ENCODE measurements at places on chromosomes 16 and 17.

- DNase-seq = no peak
Observed at GRCh38 chr16:22763437-22764080, 50.4 kb upstream of the HS3ST2 start.

GRCh38 chr16:22670551-22671041, 143.4 kb upstream of the HS3ST2 start:
- no peak for DNase-seq

DNA sequence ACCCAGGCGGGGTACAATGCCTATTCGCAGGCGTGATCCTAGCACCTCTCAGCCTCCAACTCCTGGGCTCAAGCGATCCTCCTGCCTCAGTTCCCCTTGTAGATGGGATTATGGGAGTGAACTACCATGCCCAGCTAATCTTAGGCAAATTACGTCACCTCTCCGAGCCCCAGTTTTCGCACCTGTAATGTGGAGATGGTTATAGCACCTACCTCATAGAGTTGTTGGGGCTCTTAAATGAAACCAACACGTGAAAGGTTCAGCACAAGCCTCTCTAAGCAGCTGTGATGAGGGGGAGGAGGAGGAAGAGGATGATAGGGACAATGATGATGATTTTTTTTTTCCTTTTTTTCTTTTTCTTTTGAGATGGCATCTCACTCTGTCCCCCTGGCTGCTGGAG, 59.9 kb downstream of the ABR start:
- DNase-seq = no peak

GRCh38 chr17:42392692-42393415, 4.6 kb upstream of the STAT3 start:
- no peak for DNase-seq

DNA sequence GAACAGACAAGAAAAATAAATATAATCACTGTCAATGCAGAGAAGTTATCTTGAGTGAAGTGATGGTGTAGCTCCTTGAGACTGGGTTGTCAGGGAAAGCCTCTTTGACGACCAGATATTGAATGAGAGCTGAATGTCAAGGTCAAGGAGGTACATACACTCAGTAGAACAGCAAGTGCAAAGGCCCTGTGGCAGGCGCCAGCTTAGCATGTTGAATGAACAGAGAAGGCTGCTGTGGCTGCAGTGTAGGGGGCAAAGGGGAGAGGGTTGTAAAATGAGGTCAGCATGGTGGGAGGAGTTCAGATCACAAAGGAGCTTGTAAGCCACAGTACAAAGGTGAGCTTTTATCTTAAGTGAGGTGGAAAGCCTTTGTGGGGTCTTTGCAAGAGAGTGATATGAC, 111.5 kb downstream of the ZFHX3 start:
- DNase-seq = no peak

DNA sequence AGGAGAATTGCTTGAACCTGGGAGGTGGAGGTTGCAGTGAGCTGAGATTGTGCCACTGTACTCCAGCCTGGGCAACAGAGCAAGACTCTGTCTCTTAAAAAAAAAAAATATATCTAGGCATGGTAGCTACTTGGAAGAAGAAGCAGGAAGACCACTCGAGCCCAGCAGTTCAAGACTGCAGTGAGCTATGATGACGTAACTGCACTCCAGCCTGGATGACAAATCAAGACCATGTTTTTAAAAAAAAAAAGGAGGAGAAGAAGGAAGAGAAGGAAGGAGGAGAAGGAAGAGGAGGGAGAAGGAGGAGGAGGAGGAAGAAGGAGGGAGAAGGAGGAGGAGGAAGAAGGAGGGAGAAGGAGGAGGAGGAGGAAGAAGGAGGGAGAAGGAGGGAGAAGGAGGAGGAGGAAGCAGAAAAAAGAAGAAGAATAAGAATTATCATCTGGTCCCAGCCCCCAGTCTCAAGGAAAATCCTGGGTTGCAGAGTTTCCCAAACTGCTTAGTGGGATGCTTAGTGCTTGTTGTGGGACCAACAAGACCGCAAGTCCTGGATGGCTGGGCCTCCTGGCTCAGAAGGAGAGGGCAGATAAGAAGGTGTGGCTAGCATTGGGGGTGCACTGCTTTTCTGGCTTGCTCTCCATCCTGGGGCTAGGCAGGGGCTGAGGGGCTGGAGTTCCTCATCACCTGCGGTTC, 3.7 kb upstream of the DRC7 start:
- no peak for DNase-seq

DNA sequence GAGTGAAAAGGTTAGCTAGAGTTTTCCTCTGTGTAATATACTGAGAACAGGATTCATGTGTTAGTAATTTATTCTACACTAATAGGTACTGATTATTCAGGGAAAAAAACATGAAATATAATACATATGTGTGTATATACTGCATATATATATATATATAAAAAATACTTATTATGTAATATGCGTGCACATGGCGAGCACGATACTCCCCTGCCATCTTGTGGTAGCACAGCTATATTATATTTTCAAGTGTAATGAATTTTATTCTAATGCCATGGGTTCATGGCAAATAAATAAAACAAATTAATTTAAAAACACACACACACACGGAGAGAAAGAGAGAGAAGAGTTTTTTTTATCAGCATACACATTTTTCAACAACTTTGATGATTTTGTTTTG, 460.6 kb downstream of the KCNJ2 start:
- DNase-seq = no peak

DNA sequence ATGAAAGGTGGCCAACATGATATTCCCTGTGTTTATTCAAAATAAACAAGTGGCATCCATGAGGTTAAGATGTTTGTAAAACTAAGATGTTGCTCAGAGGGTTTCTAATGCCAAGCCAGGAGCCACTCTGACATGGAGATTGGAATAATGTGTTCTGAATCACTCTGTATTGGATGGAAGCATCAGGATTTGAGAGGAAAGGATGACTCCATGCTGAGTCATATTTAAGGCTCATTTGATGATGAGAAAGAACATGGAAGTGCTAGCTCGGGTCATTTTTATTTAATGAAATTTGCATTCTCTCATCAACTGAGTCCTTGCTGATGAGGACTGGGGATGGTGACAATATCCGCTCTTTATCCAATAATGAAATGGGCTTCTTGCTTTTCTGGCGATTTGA, 6.2 kb downstream of the VAT1L start:
- DNase-seq = no peak

- DNase-seq = no peak
Observed at GRCh38 chr16:27195076-27195741, 8.1 kb upstream of the KDM8 start.

DNA sequence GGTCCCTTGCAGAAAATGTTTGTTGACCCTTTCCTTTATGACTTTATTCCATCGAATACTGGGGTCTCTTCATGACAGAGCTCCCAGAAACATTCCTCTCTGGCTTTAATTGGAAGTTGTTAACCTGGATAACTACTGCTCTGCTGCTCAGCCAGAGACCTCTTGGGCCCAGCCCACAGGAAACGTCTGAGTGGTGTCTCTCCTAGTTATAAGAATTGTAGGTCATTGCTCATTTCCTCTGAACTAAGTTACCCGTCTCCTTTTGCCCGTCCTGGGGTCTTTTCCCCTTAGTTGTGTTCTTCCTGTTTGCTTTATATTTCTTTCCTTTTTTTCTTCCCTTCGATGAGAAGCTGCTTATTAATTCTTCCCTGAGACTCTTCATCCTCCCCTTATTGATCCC, 9.0 kb downstream of the MAP2K6 start:
- no peak for DNase-seq

GRCh38 chr16:58451265-58451689, 48.7 kb upstream of the NDRG4 start:
- DNase-seq = no peak

DNA sequence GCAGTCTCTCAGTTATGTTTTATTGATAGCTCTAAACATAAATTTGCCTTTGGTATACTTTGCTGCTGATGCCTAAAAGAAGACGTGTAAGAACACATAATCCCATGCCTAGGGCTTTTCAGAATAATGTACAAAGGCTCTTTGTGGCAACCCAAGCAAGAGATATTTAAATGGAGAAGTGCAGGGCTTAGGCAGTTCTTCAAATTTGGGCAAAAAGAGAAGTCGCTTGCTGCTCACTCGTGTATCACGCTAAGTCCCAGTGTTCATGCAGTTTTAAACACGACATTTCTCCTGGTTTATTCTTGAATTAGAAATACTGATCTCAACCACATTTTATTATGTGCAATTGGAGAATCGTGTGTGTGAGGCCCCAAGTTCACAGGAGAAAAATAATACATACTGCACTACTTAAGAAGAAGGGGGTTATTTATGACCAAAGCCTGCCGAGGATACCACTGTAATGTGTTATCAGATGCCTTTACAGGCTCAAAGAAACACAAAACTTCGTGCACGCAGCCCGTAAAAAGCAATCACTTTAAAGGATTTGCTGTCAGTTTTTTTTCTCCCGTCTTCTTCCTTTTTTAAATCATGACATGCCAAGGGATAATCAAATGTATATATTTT, 22.5 kb upstream of the IRX6 start:
- no peak for DNase-seq

GRCh38 chr17:73301369-73301768, 10.4 kb downstream of the CDC42EP4 start:
- no peak for DNase-seq

DNA sequence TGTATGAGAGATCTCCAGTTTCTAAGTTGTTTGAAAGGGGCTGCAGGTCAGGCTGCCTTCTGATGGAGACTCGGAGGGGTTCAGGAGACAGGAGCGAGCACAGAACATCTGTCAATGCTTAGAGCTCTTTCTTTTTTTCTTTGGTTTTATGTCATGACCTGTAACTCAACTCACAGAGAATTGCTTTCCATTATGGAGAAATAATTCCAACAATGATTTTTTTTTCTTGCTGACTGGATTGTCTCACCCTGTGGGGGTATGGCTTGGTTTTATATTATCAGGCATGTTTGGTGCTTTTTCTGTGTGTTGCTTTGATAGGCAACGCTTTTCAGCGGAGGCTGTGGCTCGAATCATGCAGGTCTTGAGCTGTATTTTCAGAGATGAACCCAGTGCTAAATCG, 10.7 kb upstream of the KCNJ2 start:
- no peak for DNase-seq

DNA sequence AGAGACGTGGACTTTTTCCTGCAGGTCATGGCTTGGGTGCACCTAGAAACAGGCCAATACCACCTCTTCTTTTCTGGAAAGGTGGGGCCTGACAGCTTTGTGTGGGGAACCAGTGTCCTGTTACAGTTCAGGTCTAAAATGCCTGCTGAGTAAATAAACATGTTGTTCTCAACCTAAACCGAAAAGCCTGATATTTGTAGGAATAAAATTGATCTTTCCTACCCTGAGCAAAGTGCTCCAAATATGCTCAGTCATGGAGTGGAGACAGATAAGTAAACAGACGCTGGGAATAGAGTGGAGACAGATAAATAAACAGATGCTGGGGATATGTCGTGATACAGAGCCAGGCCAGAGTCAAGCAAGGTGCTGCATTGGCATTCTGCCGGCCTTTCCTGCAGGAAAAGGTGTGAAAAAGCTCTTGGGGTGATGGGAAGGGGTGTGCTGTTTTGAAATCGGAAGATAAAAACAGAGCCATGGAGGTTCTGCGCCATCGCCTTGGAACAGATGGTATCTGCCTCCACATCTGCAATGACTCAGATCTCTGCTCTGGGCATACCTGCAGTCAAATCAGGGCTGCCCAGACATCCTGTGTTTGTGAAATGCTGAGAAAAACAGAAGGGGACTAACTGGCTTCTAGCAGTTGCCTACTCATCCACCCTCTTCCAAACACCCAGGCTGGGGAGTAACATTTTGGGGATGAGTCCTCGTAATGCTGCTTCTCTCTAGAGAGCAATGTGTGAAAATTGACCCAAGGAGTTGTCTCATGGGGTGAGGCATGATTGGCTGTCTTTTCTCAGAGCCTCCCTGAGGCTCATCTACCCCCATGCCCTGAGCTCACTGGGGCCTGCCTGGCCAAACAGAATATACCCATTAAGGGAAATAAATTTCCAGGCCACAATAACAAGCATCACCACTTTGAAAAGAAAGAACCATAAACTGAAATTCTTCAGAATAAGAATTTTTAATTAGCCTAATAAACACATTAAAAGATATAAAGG, 16.8 kb upstream of the TRPV2 start:
- DNase-seq = no peak

DNA sequence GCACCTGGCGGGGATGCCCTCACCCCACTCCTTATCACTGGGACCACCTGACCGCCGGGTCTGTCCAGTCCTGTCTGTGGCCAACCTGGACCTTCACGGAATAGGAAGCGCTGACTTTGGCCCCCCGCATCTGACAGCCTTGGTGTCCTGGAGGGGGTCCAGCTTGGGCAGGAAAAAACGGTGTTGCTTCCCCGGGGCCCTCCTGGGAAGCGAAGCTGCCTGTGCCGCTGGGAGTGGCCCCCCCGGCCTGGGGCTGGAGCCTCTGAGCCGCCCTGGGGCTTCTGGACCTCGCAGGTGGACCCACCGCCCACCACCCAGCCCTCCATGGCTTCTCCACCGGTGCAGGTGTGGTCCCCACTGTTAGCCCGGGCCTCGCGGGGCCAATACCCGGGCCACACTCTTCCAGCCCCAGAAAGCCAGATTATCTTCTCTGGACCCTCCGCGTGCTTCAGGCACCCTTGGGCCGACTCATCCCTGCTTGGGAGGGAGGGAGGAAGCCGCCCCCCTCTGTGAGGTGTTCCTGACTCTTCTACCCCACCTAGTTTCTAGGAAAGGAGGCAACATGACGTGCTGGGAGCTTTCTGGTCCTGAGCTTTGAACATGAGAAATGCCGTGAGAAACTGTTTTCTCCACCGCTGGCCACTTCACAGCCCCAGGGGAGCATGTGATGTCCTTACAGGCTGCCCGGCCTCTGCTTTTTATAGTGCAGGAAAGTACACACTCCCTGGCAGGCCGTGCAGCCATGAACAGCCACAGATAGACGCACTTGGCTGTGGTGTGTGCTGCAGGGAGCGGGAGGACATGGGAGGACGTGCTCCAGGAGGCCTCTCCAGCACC, 1.1 kb downstream of the C1QTNF1 start:
- no peak for DNase-seq

DNA sequence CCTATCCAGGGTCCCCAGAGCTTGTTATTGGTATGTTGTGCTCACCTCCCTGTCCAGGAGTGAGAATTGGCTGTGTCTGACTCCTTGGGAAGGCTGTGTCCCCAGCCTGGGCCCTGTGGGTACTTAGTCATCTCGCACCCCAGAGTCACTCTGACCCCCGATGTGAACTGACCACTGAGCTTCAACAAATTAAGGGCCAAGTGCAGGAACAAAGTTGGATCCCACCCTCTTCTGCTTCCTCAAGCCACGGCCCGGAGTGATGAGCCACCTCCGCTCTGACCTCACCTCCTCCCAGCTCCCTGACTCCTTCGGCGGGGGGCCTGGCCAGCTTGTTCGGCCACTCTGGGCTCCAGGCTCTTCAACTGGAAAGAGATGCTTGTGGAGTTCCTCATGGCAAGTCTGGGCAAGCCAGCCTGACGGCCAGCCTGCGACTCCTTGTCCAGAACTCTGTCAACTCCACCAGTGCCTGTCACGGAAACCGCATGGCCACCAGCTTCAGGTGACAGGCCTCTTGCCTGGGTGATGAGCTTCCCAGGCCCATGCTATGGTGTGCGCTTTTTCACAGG, 22.3 kb upstream of the MPRIP start:
- DNase-seq = no peak

- no peak for DNase-seq
Observed at GRCh38 chr16:11500700-11501346, 85.9 kb downstream of the LITAF start.

- no peak for DNase-seq
Observed at GRCh38 chr17:82949984-82950383, 110.2 kb upstream of the ZNF750 start.

Data from stimulated activated CD4-positive, alpha-beta T cell treated with anti-CD3 and anti-CD28 coated beads, Interleukin-12 subunit alpha, Interleukin-12 subunit beta, amount 100 ng/mL, for 4 hours (primary cell).